ENCODE measurements at places on chromosomes 7 and 10. TPM values are rescaled to one million over a fixed set of nuclear protein-coding genes. Genes with fewer than 3 reads are reported as not detected.

FAM13C gene
- total RNA-seq, result not detected

CTBP2 gene
- 0.36 TPM for total RNA-seq

DNA sequence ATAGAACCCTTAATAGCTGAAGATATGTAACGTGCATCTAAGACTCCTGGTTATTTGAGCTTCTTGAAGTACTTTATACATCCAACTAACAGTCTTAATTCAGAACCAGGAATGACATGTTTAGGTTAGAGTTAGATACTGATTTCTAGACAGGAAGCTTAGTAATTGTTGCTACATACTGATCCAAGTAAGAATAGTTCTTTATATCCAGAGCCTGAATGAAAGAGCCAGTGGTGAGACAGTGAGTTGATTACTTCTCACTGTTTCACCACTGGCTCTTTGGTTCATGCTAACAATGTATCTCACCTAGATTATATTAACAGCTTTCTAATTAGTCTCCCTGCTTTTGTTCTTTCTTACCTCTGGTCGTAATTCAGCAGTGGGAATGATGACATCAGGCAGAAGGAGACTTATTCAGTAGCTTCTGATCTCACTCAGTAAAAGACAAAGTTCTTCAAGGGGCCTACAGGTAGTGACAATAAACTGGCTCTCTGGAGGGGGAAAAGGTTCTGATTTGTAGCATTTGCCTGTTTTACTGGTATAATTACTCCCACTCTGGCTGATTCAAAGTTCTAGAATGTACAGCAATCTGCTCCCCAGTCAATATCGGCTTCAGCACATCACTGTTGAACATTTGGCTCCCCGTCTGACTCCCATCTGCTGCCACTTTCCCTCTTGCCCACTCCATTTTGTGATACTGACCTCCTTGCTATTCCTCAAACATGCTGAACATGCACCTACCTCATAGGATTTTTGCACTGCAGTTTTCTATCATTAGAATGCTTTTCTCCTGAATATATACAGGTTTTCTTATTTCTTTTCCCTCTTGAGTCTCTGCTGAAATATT lies 29.1 kb downstream of the MCU start:
- no peak for DNase-seq

- no peak for DNase-seq
Measured at GRCh38 chr7:151141855-151142685, 25.4 kb downstream of the GBX1 start.

- no peak for DNase-seq
Measured at GRCh38 chr7:123769371-123769770, 20.6 kb upstream of the WASL start.

- no peak for DNase-seq
Measured at GRCh38 chr7:83161186-83161585, 1.5 kb downstream of the PCLO start.

- DNase-seq, result no peak
Measured at GRCh38 chr10:59741048-59741447, 12.2 kb downstream of the MRLN start.

PLEKHA1 gene
- total RNA-seq, result 34.0 TPM

DNA sequence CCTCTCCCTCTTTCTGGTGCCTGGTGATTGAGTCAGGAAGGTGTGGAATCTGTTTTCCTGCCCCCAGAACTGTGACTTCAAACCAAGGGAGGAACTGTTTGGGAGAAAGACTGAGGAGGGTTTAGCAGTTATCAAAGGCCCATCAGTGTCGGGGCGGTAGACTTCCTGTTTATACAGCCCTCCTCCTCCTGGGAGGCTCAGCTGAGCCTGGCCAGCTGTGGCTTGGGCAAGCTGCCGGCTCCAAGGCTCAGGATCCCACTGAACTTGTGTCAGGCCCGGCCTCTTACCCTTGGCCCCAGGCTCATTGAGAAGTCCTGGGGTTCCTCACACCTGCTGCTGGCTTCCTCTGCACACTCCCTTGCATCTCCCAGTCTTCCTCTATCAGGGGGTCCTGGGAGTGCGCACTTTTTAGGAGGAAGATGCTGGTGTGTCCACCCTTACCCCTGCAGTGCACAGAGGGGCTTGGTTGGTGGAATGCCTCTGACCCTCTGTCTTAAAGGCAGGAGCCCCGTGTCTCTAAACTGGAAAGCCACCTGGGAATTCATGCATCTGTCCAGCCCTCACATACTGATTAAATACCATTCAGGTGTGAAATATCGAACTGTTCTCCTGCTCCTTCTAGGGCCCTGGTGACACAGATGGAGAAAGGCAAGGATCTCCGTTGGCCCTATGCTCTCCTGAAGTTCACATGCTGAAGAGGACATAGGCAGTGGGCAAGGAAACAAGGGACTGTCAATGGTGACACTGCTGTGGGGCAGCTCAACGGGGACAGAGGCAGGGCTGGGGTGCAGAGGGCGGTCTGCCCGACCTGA lies 32.4 kb downstream of the CXCL12 start:
- DNase-seq, result no peak

- DNase-seq, result no peak
Measured at GRCh38 chr10:91127341-91128082, 93.0 kb upstream of the PCGF5 start.

SYT15B gene
- total RNA-seq, result not detected

All from B cell (primary cell).